ENCODE measurements at places on chromosomes 3 and 15. TPM values are rescaled to one million over a fixed set of nuclear protein-coding genes. Genes with fewer than 3 reads are reported as not detected.
A peak's percentile ranks its signal among the peaks of the same experiment; 100 is the strongest.

Gene PLSCR5
- not detected for total RNA-seq

DNA sequence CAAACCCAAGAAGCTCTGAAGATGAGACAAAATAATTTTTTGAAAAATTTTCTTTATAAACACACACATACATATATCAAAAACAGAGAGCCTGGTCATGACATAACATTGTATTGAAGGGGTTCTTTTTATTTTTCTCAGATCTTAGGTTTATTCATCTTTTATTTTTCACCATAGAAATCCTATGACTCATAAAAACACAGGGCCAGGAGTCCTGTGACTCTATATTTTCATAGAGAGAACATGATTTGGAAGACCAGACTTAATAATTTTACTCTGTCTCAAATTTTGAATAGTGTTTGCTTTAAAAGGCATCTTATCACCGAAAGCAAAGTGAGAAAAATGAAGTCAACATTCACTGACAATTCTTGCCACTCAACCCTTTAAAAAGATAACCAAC lies 57.7 kb downstream of the SUCNR1 start:
- no peak for DNase-seq

GRCh38 chr15:60580073-60580472 lies 101.1 kb upstream of the ICE2 start:
- DNase-seq = no peak

DNA sequence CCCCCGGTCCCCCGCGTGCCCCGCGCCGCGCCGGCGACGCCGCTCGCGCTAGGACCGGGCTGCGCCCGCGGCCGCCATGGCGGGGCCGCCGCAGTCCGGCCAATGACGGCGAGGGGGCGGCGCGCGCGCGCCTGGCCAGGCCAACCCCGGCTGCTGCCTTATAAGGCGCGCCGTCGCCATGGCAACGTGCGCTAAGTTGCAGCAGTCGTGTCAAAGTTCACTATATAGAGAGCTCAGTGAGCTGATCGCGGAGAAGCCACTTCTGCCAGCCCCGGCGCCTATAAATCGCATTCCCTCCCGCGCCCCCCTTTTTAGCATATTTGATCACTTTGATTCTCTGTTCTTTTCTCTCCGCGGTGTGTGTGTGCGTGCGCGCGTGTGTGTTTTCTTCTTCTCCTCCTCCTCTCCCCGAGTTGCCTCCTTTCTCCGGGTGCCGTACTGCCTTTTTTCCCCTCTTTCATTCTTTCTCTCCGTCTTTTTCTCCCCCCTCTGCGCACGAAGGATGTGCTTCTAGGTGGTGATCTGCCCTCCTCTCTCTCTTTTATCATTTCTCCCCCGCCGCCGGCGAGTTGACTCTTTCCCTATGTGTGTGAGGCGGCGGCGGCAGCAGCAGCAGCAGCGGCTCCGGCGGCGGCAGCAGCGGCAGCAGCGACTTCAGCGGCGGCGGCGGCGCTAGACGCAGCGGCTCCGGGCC lies at the start of gene NR2F2:
Gene NR2F2, plus strand, starts transcription at position 251 of the 694 bp plus-strand sequence. CDS start 1,406 bp downstream, outside the sequence.
- no peak for DNase-seq

Gene GRK7
- not detected for total RNA-seq

Gene KBTBD8
- total RNA-seq = 79.9 TPM

DNA sequence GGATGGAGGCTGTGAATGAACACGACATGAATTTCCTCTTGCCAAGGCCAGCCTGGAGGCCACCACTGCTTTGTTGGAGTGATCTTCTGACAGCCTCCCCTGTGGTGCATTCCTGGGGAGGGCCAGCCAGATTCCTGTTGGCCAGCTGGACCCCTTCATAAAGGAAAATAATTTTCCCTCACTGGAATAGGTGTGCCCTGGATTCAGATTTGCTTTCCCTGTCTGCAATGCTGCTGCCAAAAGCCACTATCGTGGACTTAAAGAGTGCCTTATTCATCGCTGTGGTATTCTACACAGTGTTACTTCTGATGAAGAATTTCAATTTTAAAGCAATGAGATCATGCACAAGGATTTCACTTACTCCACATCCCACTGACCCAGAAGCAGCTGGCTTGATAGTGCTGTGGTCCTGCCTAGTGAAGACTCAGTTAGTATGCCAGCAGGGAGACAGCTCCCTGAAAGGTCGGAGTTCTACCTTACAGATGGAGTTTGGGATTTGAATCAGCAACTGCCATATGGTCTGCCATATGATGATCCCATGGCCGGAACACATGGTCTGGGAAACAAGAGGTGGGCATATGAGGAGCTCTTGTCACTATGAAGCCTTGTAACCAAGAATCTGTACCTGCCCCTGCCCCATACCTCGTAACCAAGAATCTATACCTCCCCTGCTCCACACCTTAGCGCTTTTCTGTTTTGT lies 145.2 kb downstream of the KLF13 start:
- DNase-seq = no peak

DNA sequence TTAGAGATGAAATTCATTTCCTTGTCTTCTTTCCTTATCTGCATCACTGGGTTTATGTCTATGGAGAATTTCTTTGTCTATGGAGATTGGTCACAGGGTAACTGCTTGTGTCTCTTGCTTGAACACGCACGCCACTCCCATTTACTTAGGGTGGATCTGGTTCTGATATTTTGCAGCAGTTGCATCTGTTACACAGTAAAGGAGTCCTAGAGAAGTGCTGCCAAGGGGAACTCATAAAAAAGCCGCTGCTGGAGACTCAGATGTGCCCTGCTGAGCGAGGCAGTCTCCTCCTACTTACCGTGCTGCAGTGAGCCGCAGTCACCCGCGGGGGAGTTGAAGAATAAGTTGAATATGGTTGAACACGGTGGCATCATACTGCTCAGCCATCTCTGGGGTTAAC lies 105.2 kb upstream of the KLHL25 start:
- DNase-seq = no peak

Gene GP5
- not detected for total RNA-seq

DNA sequence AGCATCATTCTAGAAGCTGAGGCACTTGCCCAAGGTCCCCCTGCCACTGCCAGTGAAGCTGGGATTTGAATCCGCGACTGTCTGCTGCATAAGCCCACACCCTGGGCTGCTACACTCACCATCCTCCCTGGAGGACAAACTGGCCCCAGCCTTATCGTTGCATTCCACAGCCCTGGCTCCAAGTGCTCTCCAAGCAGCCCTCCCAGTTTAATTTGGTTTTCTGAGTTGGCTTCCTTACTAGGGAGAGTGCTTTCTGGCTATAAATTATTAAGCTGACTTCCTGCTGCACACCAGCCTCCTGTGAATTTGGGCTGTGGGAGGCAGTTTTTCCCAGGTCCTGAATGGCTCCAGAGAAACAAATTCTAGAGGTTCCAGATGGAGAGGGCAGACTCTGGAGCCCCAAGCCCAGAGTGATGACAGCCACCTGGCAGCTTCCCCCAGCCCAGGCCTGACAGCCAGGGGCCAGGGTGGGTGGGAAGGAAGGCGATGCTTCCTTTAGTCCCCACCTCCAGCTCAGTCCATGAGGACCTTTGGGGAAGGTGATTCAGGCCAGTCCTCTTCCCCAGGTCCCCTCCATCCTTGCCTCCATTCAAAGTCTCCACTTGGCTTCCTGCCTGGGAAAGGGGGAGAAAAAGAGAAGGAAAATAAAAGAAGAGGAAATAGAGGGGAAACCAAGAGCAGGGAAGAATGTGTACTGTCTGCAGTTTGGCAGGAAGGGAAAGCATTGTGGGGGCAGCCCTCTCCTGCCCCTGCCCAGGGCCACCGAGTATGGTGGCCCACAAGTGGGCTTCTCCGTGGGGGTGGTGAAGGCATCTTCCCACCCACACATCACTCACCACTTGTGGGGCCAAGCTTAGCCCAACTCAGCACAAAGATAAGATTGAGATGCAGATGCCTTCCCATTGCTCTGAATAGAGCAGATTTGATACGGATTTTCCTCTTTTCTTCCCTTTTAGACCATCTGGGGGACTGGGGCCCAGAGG lies 69.6 kb downstream of the SEMA5B start:
- DNase-seq = no peak

DNA sequence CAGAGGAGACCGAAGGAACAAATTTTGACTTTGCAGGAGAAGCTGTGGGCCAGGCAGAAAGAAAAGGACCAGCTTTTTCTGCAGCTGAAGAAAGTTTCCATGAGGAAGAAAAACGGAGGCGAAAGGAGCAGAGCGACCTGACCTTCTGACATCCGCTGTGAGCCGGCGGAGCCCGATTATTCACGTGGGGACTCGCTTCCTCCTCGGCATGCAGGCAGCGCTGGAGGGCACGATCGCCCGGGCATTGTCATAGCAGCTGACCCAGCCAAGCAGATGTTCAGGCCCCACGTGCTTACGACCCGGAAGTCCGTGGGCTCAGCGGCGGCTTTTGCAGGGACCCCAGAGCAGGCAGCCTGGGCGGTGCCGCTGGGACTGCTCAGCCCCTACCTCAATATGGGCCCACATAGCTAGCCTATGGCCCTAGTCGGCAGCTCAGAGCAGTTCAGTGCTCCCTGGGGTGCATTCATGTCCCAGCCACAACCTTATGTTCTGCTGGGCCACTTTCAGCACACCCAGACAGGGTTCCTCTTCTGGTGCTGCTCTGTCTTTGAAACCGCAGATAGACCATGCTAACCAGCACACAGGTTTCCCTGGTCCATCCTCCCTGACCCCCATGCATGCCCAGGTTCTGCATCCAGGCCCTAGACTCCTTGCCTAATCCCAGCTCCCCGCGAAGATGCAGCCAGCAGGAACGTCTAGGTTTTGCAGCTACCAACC lies 10.5 kb upstream of the EIF4A2 start:
- DNase-seq = peak; percentile 94

- no peak for DNase-seq
Measured at GRCh38 chr3:74273091-74273490, 341.4 kb downstream of the CNTN3 start.

GRCh38 chr3:11377719-11378118 lies 105.5 kb downstream of the ATG7 start:
- DNase-seq = no peak

GRCh38 chr3:153357436-153357835 lies 195.4 kb downstream of the RAP2B start:
- no peak for DNase-seq

Gene BCL2A1
- total RNA-seq = 1.4 TPM

- no peak for DNase-seq
Measured at GRCh38 chr3:113287111-113287802, 75.9 kb downstream of the BOC start.

GRCh38 chr3:100131241-100131640 lies 16.9 kb upstream of the FILIP1L start:
- no peak for DNase-seq

GRCh38 chr3:193734737-193735366 lies 141.8 kb downstream of the OPA1 start:
- no peak for DNase-seq

GRCh38 chr3:97102641-97103040 lies 288.2 kb downstream of the EPHA6 start:
- no peak for DNase-seq

Gene ACOX2
- not detected for total RNA-seq

Gene GABRG3
- not detected for total RNA-seq

DNA sequence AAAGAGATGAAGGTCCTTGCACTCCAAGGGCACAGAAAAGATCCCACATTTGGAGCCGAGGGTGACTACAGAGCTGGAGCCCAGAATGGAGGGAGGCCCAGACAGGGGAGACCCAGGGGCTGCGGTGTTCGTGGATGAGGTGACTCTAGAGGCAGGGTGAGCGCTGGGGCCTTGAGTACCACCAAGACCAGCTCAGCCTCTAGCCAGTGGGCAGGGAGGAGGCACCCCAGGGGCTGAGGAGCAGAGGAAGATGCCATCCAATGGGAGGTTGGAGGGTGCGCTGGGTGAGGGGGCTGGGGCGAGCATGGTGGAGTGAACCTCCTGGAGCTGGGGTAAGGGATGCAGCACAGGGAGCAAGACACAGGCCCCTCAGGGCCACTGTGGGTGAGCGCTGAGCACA lies 13.3 kb downstream of the RRP9 start:
- DNase-seq = no peak

Gene SLC38A3
- not detected for total RNA-seq

GRCh38 chr15:75731248-75732151 lies 18.9 kb upstream of the CSPG4 start:
- DNase-seq = peak; percentile 51

Gene TGM5
- not detected for total RNA-seq

Data from Karpas-422 (cell line).